ENCODE measurements at places on chromosomes 1 and 21.

GRCh38 chr1:168865850-168866620, 137.0 kb upstream of the DPT start:
- no peak for DNase-seq

- no peak for DNase-seq
Measured at GRCh38 chr1:37480125-37480466, 5.7 kb downstream of the ZC3H12A start.

DNA sequence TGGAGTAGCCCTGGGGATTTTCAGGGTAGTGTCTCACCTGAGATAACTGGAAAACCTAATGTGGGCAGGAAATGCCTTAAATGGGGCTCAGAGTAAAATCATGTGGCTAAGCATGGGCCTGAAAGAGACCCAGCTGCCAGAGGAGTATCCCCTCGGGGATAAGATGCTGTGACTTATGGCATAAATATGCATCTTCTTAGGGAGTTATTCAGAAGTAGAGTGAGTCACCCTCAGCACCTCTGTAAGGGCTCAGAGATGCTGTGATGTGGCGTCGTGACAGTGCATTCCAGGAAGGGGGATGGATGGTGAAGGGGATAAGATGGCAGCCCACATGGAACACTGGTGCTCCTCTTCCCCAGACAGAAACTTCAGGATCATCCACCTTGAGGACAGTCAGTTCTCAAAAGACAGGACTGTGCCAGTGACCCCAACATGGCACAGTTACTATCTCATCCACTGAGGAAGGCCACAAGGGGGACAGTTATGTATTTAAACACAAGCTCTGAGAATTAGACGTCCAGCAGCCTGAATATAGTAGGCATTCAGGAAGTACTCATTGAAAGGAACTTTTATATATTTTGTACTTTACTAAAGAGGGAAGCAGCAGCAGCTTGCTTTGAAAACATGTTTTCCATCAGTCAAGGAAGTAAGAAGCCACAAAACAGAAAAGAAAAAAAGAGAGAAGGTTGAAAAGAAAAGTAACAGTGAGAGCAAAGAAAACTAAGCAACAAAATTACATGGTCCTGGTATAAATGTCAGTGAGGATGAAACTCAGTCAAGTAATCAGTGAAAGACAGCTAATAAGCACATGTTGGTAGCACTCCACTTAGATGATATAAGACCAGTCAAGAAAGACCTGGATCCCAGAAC, 8.3 kb downstream of the IL24 start:
- no peak for DNase-seq

DNA sequence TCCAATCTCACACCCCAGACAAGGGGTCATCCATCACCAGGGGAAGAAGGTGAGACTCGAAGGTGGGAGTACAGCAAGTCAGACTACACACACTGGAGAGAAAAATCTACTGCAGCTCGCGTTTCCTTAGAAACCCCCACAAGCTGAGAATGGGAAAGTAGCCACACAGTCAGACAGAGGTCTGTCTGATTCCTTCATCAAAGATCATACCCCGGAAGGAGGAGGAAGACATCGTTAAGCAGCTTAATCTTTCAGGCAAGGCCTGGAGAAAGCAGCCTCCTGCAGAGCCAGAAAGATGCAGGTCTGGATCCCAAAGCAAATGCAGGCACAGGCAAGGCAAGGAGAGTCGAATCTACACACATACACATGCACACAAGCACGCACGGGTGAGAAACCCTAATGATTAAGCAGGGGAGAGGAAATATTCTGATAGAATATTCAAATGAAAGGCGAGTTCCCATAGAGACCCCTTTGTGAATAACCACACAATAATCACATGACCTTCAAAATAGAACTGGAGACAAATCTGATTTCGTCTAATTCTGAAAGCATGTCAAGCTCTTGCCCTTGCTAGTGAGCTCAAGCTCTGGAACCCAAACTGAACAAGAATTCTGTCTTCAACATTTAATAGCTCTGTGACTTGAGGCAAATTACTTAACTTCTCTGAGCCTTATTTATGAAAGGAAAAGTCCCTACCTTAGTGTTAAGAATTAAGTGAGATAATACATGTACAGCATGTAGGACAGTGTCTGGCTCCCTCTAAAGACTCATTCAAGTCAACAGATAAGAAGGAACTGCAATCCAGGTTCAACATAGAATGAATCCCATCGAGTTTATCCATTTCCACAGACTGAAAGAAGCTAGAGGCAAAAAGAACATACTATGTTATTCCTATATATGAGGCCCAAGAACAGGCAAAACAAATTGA, 387.8 kb downstream of the OMA1 start:
- DNase-seq, result no peak

DNA sequence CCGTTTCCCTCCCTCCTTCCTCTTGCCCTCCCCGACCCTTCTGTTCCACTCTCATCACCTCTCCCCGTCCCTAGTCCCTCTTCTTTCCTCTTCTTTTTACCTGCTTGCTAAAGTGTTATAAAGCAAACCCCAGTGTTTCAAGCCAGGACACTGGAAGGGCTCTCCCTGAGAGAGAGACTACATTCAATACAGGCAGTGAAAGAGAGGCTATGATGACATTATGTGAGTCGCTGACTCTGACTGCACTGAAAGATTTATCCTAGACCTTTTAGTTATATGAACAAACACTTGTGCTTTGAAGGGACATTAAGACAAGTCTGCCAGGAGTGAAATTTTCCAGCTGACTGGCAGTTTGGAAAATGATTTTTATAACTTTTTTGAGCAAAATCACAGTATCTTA, 155.7 kb downstream of the S1PR1 start:
- DNase-seq, result no peak

GRCh38 chr1:2650967-2651645, 18.3 kb upstream of the MMEL1 start:
- DNase-seq, result no peak

GRCh38 chr1:106319612-106320011, 736.9 kb upstream of the PRMT6 start:
- no peak for DNase-seq

GRCh38 chr1:228079013-228079412, 3.5 kb upstream of the ARF1 start:
- no peak for DNase-seq

DNA sequence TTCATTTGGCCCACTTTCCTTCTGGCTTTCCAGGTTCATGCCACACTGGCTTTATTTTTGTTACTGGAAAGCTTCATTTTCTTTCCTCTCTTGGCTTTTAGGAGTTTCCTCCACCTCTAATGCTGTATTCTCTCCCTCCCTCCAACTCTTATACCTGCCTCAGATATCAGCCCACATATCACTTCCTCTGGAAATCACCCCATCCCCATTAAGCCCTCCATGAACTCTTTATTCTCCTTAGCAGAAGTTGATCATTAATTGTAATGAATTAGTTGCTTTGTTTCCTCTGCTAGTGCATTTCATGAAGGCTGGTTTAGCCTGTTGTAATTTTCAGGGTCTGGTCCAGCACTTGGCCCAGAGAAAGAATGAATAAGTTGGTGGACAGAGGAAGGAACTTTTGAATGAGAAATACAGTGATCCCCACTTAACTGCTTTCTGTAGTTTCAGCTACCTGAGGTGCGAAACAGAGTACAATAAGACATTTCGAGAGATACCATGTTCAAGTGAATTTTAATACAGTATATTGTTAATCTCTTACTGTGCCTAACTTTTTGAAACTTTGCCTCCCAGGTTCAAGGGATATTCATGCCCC, 1.7 kb downstream of the SOAT1 start:
- no peak for DNase-seq

DNA sequence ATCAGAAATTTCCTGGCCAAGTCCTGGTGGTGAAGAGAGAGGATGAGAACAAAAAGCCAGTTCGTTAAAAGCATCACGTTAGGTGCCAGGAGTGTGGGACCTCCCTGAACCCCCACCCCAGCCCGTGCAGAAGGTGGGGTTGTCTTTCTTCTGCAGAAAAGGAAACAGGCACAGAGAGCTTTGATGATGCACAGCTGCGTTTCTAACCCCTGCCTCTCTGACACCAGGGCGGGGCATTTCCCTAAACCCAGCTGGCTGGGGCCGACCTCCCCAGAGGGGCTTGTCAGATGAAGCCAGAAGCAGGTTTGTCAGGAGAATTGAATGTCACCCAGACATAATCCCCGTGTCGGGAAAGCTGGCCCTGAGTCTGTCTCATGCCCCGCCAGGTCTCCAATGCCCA, 189.3 kb upstream of the EDN2 start:
- peak; percentile 8 for DNase-seq

- DNase-seq, result no peak
Measured at GRCh38 chr1:178939338-178940067, 68.6 kb upstream of the ANGPTL1 start.

DNA sequence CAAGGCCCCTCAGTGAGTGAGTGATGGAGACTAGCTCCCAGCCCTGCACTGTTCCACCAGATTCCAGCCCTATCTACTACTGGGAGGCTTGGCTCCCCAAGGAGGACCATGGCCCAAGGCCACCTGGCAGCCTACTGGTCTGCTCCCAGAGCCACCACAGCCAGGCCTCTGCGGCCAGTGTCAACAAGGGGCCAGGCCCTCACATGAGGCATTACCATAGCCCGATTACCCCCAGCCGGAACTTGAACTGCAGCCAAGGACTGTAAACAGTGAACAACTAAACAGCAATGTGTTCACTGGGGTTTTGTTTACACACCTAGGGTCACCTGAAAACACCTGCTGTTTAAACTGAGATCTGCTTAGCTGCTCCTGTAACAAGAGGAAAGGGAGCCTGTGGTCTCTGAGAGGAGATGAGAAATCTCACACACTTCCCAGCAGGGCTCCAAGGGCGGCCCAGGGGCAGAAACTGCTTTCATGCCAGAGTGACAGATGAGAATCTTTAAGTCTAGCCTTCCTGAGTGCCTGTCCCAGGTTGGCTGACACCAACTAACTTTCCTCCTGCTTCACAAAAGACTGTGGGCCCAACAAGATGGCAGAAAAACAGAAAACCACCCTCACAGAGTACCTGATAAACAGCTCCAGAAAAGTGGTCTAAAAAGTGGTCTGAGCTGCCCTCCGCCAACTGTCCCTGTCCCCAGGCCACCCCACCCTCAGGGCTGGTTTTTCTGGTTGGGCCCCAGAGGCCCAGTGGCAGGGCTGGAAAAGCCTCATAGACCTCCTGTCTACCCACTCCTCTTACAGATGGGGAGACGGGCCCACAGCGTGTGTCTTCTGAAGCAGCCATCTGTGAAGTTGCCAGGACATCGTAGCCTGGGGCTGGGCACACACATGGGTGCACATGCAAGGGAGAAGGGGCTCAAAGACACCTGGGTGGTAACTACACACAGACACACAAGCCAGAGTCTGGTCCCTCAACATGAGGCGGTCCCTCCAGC, 28.8 kb downstream of the MEF2D start:
- no peak for DNase-seq
